ENCODE measurements at places on chromosomes 5 and 9.

- DNase-seq: no peak
Observed at GRCh38 chr5:173477345-173478040, 139.0 kb downstream of the BOD1 start.

- DNase-seq: no peak
Observed at GRCh38 chr5:123921193-123921592, 409.2 kb downstream of the CSNK1G3 start.

DNA sequence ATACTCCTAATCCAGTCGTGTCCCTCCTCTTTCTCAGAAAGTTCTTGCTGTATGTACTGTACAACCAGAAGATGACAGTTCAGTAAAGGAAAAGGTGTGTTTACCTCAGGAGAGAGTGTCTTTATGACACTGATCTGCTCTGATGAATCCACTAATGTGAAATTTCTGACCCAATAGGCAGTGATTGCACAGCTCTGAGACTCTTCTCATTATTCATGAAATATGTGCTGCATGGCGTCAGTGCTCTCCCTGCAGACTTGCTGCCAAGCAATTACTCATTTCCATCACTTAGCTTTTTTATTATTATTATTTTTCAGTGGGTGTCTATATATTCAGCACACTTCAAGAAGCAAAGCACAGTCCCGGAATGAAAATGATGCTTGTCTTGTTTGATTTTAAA, 389.0 kb downstream of the RASEF start:
- DNase-seq: no peak

DNA sequence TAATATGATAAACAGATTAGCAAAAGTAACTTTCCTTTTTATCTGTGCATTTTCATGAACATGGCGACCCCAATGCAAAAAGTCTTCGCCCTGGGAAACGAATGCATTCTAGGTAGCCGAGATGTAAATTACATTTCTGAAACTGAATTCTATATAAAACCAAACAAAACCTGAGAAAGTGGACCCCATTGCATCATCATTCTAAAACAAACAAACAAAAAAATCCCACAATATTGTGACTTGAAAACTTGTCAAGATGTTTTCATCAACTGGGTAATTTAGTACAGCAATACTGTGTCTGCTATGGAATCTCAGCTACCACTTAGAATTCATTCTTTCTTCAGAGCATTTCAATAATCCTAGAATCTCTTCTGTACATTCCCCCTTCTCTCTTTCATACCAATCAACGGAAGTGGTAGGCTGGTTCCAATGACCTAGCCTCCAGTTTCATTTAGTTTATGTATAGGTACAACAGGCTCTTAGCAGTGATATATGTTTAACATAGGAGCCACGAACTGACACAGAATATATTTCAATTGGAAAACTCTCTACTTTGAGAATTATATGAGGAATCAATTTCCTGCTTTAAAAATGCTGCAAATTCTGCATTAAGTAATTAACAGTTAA, 85.6 kb downstream of the FBXW11 start:
- DNase-seq: no peak

- no peak for DNase-seq
Observed at GRCh38 chr9:101738566-101739183, at the start of gene GRIN3A. GRIN3A (minus strand) TSS chr9:101738647; CDS start chr9:101737979, 668 bp downstream.

DNA sequence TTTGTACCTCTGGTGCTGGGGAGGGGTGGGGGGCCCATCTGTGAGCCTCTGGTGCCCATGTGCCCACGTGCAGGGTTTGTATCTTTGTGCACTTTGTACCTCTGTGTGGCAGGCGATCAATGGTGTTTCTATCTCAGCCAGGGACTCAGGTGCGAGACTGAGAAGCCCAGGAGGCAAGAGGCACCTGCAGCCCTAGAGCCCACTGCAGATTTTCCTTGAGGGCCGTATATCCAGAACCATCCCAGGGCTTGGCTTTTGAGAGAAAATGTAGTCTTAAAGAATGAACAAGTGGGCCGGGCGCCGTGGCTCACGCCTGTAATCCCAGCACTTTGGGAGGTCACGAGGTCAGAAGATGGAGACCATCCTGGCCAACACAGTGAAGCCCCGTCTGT, 52.2 kb upstream of the KCNMB1 start:
- DNase-seq: no peak

- DNase-seq: no peak
Observed at GRCh38 chr5:153523211-153523610, 32.7 kb downstream of the GRIA1 start.

DNA sequence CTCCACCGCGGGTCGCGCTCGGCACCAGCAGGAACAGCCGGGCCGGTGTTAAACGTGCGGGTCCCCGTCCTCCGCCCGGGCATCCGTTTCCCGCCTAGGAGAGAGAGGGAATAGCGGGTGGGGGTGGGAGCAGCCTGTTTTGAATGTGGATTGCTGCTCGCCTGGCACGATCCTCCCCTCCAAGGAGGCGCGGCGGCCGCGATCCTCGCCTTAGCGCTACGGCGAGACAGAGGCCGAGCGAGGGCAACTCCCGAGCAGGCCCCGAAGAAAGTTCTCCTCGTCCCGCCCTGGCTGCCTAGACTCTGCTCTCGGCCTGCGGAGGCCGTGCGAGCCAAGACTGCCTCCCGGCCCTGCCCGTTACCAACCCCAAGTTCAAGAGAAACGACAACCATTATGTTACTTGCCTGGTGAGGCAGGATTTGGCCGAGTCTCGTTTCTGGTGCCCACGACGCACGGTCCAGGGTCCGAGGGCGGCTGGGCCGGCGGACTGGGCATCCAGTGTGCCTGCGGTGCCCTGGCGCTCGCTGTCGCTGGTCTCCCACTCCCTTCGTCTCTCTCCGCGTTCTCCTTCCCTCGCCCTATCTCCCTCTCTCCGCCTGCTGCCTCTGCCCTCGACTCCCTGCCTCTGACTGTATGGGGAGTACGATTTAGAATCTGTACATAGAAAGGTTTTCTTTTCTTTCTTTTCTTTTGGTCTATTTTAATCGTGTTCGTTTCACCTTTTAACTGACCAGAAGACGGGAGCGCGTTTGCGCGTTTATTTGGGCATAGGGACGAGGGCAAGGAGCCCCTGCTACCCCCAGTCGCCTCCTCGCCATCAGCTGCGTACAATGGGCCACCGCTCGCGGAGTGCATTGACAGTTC, 724 bp downstream of the NR2F1-AS1 start:
- no peak for DNase-seq

DNA sequence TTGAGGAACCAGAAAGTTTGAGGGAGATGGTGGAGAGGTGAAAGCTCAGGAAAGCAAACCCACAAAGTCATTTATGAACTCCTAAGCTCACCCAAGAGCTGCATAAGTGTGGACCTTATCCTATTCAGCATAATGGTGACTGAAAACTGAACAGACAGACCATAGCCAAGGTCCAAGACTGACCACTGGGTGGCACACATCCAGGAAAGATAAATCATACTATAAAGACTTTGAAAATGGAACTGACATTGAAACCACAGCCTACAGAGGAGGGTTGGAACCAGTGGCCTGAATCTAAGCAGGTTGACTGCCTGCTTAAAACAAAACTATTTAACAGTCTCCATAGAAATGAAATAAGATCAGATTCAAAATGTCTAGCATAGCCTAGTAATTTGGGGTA, 121.0 kb upstream of the RGS7BP start:
- no peak for DNase-seq

- DNase-seq: no peak
Observed at GRCh38 chr5:170238456-170239196, 5.8 kb downstream of the C5orf58 start.

- DNase-seq: no peak
Observed at GRCh38 chr9:37496020-37496419, 10.3 kb downstream of the POLR1E start.

- no peak for DNase-seq
Observed at GRCh38 chr5:176774216-176775171, 35.9 kb upstream of the UNC5A start.

DNA sequence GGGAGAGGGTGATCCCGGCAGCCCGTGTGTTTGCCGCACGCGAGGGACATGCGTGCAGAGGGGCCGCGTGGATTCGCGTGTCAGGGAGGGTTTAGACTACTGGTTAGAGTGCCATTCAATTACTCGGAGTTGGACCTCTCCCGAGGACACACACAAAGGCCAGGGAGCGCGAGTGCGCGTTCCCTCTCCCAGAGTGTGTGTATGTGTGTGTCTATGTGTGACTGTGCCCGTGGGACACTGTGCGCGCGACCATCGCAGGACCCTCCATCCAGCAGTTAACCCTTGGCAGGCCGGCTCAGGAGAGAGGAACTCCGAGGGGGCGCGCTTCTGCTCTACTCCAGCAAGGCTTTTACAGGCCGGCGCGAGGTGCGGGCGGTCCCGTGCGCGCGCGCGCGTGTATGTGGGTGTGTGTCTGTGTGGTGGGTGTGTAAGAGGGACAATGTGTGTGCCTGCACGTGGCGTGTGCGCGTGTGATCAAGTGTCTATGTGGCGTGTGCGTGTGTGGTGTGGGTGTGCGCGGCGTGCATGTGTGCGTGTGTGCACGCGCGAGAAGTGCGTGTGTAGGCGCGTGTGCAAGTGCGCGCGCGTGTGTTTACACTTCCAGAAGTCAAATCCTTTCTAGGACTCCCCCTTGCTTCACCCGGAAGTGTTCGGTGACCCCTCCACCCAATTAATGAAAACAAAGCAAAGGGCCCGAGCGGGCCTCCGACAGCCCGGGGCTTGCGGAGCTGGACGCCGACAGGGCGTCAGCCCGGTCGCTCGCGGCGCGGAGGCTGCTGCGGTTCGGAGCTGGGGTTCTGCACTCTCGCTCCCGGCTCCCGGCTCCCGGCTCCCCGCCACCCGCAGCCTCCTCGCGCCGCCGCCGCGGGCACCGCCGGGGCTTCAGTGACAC, 75.3 kb upstream of the TBCA start:
- DNase-seq: peak; percentile 29

DNA sequence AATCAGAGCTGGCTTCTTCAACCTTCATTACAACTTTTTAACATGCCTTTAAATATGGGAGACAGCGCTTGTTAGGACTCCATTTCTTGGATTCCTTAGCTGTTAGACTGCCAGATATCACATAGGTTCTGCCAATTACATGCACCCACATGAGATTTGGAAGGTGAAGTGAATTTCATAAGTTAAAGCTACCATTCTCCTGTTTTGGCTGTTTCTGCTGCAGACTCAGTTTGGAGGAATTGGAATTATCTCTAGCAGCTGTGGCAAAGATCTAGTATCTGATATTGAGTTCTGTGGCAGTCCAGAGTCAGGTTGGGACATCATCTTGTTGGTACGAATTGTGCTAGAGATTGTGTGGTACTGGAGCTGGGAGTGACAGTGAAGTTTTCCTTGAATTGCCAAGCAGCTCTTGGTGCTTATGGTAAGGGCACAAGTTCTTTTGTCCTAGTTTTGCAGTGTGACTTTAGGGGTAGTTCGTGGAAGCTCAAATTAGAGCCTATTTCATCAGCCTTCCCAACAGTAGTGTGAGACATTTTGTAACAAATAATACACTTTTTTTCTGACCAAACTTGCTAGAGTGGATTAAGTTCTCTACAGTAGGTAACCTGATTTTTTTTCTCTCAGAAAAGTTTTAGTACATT, 9.1 kb upstream of the PJA2 start:
- DNase-seq: no peak

GRCh38 chr5:120655828-120656435, 191.8 kb downstream of the PRR16 start:
- DNase-seq: no peak

DNA sequence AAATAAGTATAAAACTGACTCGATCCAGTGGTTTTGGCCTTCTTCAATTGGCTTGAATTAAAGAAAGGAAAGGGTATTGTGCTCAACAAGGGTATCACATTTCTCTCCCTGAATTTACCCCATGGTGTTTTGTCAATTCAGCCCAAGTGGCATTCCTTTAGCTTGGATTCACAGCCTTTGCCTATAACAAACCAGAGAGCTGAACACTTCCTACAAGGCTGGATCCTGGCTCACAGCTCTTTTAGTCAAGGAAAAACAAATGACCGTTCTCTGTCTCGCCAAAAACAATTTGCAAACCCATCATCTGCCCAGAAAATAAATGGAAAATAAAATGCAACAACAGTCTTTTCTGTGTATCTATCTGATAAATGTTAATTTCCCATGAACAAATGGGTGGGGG, 5.7 kb downstream of the ZNF366 start:
- DNase-seq: no peak

- DNase-seq: peak; percentile 53
Observed at GRCh38 chr9:112348257-112349007, 15.0 kb upstream of the PTBP3 start.

DNA sequence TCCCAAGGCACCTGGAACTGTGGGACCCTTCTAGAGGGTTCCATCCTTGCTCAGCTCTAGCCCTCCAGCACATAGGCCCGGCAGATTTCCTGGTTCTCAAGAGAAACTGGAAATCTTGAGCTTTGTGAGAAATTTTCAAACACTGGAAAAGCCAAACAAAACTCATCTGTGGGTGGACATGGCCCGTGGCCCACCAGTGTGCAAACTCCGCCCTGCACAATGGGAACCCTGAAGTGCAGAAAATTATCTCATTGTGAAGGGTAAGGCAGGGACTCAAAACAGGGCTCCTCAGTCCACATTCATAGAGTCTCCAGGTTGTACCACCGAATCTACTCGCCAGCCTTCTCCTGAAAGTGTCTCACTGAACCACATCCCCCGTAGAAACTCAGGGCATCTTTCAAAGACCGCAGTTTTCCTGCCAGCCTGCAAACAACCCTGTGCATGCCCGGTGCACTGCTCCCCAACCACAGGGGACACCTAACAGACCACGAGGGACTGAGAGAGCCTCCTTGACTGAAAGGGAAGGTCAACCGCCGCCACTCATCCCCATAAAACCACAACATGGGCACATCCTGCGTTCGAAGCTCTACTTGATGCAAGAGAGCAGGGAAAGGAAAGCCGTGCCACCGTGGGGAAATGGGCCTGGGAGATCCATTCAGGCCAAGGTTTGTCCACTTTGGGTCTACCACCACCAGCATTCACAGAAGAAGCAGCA, 18.1 kb downstream of the ADAMTS2 start:
- no peak for DNase-seq

- no peak for DNase-seq
Observed at GRCh38 chr9:121187636-121188305, 13.9 kb downstream of the RAB14 start.

GRCh38 chr5:11467588-11467987, 436.7 kb downstream of the CTNND2 start:
- no peak for DNase-seq

DNA sequence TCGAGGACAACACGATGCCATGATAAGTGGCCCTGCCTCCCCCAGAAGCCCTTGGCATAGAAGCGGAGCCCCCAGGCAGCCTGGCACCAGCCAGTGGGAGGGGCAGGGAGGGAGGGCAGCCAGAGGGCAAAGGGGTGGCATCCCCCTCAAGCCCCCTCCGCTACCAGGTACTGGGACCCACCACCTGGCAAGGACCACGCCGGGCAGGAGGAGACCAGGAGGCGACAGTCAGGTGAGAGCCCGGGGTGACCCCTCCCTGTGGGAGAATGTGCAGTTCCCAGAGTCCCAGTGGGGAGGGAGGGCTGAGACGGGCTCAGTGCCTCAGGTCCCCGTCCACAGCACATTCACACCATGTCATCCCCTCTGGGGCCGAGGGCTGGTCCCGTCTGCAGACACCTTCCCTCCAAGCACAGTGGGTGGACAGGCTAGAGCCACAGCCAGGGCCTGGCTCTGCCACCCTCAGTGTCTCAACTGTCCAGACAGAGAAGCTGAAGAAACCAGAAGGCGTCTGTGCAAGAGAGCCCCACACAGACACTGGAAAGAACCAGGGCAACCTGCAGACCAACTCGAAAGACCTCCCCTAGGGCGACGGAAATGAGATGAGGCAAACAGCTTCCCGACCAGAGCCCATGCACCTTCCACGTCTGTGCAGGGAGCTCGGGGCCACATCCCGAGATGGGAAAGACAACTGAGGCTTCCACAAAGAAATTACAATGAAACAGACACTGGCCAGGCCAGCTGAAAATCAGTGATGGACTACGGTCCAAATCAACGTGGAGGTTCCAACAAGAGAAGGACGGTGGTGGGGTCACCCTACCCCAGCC, 11.1 kb downstream of the BRD3 start:
- no peak for DNase-seq

- no peak for DNase-seq
Observed at GRCh38 chr9:127154390-127155191, 32.2 kb upstream of the ANGPTL2 start.
